Mesothelial cell of epicardium (in vitro differentiated cells): ENCODE measurements at places on chromosomes 7 and 10. TPM values are rescaled to one million over a fixed set of nuclear protein-coding genes. Genes with fewer than 3 reads are reported as not detected.

Gene OR6B1
- total RNA-seq, result not detected in 3 replicates

DNA sequence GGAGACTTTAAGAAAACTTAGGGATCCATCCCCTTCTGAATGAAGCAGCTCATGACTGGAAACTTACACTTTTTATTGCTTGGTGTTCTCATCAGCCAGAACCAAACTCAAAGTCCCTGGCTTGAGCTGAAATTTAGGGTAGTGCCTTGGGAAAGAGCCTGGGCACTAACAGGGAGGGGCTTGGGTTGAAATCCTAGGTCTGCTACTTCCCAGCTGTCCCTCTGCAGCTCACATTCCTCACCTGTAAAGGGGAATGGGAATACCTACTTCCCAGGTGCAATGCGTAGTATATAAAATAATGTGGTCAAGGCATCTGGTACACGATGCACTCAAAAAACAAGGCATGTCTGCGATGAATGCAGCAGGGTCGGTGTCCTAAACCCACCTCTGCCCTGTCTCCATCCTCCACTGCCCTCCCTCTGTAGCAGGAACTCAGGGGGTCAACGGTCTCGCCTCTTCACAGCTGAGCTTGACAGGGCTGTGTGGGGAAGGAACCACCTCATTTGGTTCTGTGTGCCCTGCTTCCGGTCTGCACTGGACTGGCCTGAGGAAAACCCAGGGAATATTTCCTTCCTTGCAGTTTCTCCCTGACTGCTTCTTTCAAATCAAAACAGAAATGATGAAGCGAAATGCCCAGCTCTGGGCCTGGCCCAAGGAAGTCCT is 80.0 kb downstream of the COBL start:
- no peak for DNase-seq

GRCh38 chr7:12314199-12314598 is 89.5 kb downstream of the VWDE start:
- DNase-seq, result no peak

GRCh38 chr10:75187961-75188426 is 22.6 kb upstream of the VDAC2 start:
- DNase-seq, result no peak
